Fibroblast of skin of left biceps (primary cell): ENCODE measurements at places on chromosomes 6 and 20.
A peak's percentile ranks its signal among the peaks of the same experiment; 100 is the strongest.

DNA sequence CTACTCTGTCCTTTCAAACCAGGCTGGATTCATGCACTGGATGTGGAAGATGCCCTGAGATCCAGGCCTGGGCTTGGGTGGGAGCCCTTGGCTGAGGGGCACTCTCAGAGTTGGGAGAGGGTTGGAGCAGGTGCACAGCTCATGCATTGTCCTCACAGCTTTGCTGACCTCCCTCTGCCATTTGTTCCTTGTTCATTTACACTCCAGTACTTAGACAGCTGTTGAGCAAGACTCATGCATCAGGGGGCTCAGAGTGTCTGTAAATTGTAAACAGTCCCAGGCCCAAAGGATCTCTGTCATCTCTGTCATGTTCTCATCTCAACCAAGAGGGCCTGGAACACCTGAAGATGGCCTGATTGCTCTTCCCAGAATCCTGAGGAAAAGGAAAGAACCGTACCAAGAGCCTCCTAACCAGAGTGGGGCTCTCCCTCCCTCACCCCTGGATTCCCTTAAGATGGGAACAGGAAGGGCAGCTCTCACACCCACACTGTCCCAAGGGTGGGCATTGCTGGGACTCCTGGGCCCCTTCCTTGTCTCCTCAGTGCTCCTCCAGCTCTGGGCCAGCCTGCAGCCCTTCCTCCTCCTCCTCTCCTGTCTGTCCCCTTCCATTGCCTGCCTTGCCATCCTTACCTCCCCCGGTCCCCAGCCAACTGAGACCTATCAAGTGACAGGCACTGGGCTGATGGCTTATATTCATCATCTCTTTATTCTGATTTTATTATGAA is 132.9 kb downstream of the FOXO3 start:
- no peak for DNase-seq

DNA sequence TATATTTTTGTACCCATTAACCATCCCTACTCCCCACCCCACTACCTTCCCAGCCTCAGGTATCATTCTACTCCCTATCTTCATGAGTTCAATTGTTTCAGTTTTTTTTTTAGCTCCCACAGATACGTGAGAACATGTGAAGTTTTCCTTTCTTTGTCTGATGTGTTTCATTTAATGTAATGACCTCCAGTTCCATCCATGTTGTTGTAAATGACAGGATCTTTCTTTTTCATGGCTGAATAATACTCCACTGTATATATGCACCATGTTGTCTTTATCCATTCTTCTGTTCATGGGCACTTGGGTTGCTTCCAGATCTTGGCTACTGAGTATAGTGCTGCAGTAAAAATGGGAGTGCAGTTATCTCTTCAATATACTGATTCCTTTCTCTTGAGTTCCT is 63.5 kb downstream of the MYO6 start:
- DNase-seq = no peak

GRCh38 chr6:101640131-101640530 is 246.6 kb downstream of the GRIK2 start:
- no peak for DNase-seq

GRCh38 chr6:158911746-158912480 is 88.1 kb downstream of the RSPH3 start:
- no peak for DNase-seq

DNA sequence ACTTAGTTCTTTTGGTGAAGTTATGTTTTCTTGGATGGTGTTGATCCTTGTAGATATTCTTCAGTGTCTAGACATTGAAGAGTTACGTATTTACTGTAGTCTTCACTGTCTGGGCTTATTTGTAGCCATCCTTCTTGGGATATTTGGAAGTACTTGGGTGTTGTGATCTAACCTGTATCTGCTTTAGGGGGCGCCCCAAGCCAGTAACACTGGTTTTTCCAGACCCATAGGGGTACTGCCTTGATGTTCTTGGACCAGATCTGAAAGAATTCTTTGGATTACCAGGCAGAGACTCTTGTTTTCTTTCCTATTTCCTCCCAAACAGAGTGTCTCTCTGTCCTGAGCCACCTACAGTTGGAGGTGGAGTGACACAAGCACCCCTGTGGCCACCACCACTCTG is 309.1 kb upstream of the IMPG1 start:
- DNase-seq = no peak

GRCh38 chr6:85436939-85437495 is 12.9 kb upstream of the NT5E start:
- DNase-seq = no peak

- no peak for DNase-seq
These were observed 67.0 kb downstream of the CHD6 start for GRCh38 chr20:41551011-41551705.

GRCh38 chr6:159899994-159900745 is 9.4 kb downstream of the MAS1 start:
- peak; percentile 86 for DNase-seq

DNA sequence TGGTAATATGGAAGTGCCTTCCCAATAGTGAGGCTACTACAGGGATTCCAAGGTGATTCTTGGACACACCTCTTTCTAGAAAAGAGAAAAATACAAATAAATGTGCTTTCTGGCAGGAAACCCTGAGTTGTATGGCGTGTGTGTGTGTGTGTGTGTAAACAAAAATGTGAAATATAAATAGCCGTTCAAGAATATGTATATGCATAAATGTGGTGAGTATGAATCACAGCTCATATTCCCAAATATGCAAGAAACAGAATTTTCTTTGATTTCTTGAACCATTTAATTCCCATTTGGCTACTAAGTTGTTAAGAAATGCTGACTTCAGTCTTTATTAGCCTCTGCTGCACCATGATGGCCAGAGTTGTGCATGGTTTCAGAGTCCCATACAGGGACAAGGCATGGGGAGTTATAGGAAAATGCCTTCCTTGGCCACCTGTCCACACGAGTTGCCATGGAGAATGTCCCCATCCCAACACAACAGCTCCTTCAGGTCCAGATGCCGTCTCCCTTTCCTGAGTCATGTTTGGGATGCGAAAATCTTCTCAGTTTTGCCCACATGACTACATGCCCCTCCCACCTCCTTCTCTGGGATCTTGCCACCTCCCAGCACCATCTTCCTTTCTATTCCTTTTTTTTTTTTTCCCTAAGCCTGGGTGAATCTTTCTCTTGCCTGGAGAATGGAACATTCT is 312.4 kb upstream of the ECI2 start:
- no peak for DNase-seq

GRCh38 chr6:156879591-156879990 is 102.4 kb downstream of the ARID1B start:
- no peak for DNase-seq
